Non-pigmented ciliary epithelial cell (primary cell): ENCODE measurements at places on chromosomes 7 and 10.

GRCh38 chr10:126908225-126908624, 3.0 kb downstream of the DOCK1 start:
- no peak for DNase-seq

- DNase-seq, result no peak
These were observed 478.5 kb upstream of the PODXL start for GRCh38 chr7:132034748-132035416.

- no peak for DNase-seq
These were observed 18.9 kb upstream of the PRSS37 start for GRCh38 chr7:141860207-141860606.

- DNase-seq, result no peak
These were observed 819 bp downstream of the POLD2 start for GRCh38 chr7:44122529-44122928.

DNA sequence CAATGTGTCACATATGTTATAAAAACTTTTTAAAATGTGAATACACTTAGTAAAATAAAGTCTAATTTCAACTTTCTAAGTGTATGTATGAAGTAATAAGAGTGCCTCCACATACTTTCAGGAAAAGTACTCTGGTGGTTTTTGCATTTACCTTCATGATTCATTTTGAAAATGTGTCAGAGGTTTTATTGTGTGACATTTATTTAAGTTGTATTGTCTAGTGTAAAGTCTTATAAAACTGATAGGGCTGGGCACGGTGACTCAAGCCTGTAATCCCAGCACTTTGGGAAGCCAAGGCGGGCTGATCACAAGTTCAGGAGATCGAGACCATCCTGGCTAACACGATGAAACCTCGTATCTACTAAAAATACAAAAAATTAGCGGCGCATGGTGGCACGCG, 226.5 kb downstream of the ITGB1 start:
- DNase-seq, result no peak

DNA sequence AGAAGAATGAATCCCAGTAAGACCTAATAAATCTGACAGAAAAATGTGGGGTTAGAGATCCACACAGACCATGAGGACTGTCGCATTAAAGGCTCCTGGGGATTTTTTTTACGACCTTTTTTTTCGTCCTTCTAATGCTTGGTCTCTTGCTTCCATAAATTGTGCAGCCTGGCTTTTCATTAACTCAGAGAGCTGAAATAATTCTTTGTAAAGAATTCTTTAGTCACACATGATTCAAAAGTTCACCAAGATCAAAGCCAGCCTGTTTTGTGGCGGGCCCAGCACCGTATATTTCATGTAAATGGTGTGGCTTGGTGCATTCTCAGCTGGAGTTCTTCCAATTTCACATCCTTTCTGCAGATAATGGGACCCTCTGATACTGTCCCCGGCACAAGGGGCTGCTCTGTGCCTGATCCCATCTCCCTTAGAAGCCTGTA, 206.6 kb upstream of the BMPER start:
- no peak for DNase-seq

DNA sequence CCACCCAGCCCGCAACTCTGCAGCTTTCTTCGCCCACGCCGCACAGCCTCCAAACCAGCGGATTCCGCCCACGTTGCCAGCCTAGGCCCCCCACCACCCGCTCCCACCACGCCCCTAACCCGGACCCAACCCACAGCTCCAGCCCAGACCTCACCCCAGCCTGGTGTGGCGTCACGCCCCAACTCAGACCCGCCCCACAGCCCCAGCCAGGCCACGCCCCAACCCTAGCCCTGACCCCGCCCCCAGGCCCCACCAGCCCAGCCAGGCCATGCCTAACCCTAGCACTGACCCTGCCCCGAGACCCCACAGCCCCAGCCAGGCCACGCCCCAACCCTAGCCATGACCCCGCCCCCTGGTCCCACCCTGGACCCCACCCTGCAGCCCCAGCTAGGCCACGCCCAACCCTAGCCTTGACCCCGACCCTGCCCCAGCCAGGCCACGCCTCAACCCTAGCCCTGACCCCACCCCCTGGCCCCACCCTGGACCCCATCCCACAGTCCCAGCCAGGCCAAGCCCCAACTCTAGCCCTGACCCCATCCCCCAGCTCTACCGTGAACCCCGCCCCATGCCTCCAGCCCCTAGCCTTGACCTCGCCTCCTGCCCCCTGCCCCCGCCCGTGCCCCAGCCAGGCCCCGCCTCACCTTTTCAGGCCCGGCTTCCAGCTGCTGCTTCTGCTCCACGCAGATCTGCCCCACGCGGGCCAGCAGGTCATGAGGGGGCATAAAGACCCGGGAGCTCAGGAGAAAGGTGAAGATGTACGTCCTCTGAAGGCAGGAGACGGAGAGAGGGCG, 64.0 kb downstream of the RASGEF1A start:
- no peak for DNase-seq
